ENCODE measurements at places on chromosomes 6 and 20.
A peak's percentile ranks its signal among the peaks of the same experiment; 100 is the strongest.

- no peaks in the 10 kb centered on the region for H3K27me3 ChIP-seq
- H3K27ac ChIP-seq, result no peak overlapping the region
- no peak overlapping the region for H3K4me3 ChIP-seq
- no peak for DNase-seq
These were observed 59.2 kb downstream of the STMND1 start for GRCh38 chr6:17161076-17161475.

DNA sequence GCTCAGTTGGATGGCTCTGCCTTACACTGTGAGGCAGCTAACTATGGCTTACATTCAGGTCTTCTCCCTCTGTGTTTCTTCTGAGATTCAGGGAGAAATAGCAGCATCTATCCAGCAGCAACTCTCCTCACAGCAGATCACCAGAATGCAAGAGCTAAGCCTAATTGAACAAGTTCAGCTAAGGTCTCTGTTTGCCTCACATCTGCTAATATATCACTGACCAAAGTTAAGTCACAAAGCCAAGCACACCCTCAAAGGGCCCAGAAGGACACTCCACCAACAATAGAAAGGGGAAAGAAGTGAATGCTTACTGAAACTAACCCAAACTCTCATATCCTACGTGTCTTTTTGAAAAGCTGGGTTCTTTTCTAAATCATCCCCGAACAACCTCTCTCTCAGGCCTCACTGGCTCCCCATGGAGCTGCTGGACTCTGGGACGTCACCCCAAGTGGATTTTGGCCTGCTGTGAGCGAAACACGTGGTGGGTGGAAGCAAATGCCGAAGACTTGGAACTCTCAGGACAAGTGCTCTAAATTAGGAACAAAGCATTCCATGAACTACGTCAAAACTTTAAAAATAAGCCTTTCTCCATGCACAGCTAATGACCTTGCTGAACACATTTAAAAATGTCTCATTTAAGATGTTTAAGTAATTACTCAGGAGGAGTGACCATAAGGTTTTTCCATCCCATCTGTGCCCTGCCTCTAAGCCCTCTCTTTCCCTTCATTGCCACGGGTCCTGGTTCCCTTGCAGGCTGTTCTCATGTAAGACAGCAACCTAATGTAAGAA lies 167.5 kb upstream of the PLCB4 start:
- no peaks in the 10 kb centered on the region for H3K27me3 ChIP-seq
- H3K4me3 ChIP-seq, result no peak overlapping the region
- no peaks in the 10 kb centered on the region for H3K36me3 ChIP-seq
- H3K4me1 ChIP-seq, result no peaks in the 10 kb centered on the region
- DNase-seq, result no peak

DNA sequence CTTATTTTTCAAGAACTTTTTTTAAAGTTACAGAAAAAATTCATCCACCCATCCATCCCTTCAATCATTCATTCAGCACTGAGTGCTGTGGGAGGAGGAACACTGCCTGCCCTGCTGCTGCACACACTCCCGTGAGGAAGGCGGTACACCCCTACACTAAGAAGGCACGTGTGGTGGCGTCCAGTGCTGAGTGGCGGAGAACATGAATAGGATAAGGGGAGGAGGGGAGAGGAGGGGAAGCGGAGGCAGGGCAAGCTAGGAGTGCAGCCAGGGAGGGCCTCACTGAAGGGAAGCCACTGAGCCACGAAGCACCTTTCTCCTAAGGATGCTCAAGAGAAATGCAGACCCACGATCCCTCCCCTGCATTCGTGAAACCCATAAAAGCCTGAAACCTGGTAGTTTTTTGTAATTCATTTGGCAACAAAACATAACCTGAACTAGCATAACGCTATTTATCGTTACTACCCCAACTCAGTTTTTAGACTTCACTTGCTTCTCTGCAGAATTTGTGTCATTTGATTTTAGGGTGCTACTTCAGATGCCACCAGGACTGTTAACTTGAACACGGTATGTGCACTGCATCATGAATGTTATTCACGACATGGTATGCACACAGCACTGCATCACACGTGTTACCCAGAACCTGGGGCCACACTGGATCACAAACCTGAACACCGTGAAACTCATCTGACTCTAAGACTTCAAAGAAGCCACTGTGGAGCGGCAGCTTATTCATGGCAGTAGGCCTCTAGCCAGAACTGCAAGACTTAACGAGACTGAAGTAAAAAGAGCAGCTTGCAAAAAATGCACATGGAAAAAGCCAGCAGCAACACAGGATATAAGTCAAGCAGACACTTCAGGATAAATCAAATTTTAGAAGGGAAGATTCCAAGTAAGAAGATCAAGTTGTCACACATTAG lies 3.5 kb downstream of the RNASET2 start:
- H3K4me1 ChIP-seq, result peaks cover 16% of the 10 kb centered on the region
- H3K4me3 ChIP-seq, result no peak overlapping the region
- no peaks in the 10 kb centered on the region for H3K36me3 ChIP-seq
- H3K27ac ChIP-seq, result no peak overlapping the region
- DNase-seq, result no peak

DNA sequence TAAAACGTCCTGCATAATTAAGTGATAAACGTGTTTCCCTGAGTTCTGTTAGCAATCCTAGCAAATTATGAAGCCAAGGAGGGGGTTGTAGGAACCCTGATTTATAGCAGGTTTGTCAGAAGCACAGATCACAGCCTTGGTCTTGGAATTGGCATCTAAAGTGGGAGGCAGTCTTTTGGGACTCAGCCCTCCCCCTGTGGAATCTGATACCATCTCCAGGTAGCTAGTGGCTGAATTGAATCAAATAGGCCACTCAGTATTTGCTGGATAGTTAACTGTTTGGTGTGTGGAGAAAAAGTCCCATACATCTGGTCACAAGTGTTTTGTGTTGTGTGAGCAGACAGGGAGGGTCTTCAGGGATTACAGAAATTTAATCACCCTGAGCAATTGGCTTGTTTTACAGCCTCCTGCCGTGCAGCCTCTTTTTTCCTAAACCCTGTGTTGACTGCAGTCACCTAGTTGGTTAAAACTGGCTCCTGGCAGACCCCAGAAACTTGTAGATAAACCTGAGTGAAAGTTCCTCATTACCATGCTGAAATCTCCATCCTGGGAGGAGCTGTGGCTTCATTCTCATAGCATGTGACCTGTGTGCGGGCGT lies 19.0 kb upstream of the KIFC1 start:
- no peak overlapping the region for H3K4me3 ChIP-seq
- no peak for DNase-seq
- peaks cover 54% of the 10 kb centered on the region for H3K4me1 ChIP-seq
- no peaks in the 10 kb centered on the region for H3K27me3 ChIP-seq
- H3K27ac ChIP-seq, result peak overlapping the region; percentile 93
- no peaks in the 10 kb centered on the region for H3K36me3 ChIP-seq

GRCh38 chr20:45052698-45053429 lies 48.1 kb downstream of the KCNS1 start:
- no peaks in the 10 kb centered on the region for H3K27me3 ChIP-seq
- H3K4me1 ChIP-seq, result peaks cover 9% of the 10 kb centered on the region
- no peak overlapping the region for H3K27ac ChIP-seq
- peaks cover 8% of the 10 kb centered on the region for H3K36me3 ChIP-seq
- no peak overlapping the region for H3K4me3 ChIP-seq

DNA sequence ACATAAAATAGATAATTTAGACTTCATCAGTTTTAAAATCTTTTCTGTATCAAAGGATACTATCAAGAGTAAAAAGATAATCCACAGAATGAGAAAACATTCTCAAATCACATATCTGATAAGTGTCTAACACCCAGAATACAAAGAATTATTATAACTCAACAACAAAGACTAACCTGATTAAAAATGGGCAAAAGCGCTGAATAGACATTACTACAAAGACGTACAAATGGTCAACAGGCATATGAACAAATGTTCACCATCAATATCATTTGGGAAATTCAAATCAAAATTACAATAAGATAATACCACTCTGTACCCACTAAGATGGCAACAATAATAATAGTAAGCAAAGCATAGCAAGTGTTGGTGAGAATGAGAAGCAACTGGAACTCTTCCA lies 503.8 kb downstream of the CDH26 start:
- no peak overlapping the region for H3K4me3 ChIP-seq
- DNase-seq, result no peak
- no peak overlapping the region for H3K27ac ChIP-seq
- peaks cover 35% of the 10 kb centered on the region for H3K4me1 ChIP-seq
- no peaks in the 10 kb centered on the region for H3K36me3 ChIP-seq

GRCh38 chr6:26588965-26589364 lies 7.8 kb upstream of the ABT1 start:
- peaks cover 8% of the 10 kb centered on the region for H3K27me3 ChIP-seq
- no peak overlapping the region for H3K4me3 ChIP-seq
- H3K4me1 ChIP-seq, result no peaks in the 10 kb centered on the region

GRCh38 chr6:77124604-77125003 lies 338.7 kb downstream of the HTR1B start:
- no peak overlapping the region for H3K4me3 ChIP-seq
- H3K36me3 ChIP-seq, result no peaks in the 10 kb centered on the region
- H3K27me3 ChIP-seq, result no peaks in the 10 kb centered on the region
- no peaks in the 10 kb centered on the region for H3K4me1 ChIP-seq
- H3K27ac ChIP-seq, result no peak overlapping the region

- peaks cover 12% of the 10 kb centered on the region for H3K4me1 ChIP-seq
- H3K4me3 ChIP-seq, result peak overlapping the region; percentile 47
- DNase-seq, result no peak
- H3K27me3 ChIP-seq, result no peaks in the 10 kb centered on the region
These were observed 359 bp downstream of the PHIP start for GRCh38 chr6:79077715-79078074.

DNA sequence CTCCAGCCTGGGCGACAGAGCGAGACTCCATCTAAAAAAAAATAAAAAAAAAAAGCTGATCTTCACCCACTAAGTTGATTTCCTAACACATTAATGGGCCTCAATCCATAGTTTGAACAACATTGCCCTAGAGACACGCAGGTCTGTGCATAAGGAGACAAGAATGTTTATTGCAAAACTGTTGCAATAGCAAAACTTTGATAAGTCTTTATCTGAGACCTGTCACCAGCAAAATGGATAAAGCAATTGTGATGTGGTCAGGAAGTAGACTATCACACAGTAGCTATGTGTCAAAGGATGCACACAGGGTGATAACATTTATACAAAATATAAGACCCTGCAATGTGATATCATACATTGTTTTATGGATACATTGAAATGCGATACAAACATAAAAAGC lies 4.2 kb upstream of the ITPR3 start:
- no peaks in the 10 kb centered on the region for H3K36me3 ChIP-seq
- H3K4me1 ChIP-seq, result peaks cover 7% of the 10 kb centered on the region
- no peaks in the 10 kb centered on the region for H3K27me3 ChIP-seq
- no peak overlapping the region for H3K27ac ChIP-seq
- H3K4me3 ChIP-seq, result no peak overlapping the region
